ENCODE measurements at places on chromosomes 5 and 9. TPM values are rescaled to one million over a fixed set of nuclear protein-coding genes. Genes with fewer than 3 reads are reported as not detected.

Gene LCN15
- not detected for polyA plus RNA-seq

GRCh38 chr5:106964132-106964531 is 706.6 kb downstream of the EFNA5 start:
- no peak for DNase-seq

DNA sequence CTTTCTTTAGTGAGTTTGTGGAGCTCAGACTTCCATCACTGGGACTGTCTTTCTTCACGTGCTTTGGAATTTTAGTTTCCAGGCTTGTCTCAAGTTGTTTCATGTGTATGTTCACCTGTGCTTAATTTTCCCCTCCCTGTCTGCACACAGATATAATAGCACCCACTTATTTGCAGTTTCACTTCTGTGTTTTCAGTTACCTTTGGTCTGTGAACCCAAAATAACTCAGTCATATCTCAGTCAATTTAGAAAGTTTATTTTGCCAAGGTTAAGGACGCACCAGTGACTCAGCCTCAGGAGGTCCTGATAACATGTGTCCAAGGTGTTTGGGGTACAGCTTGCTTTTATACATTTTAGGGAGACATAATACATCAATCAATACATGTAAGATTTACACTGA is 330.4 kb downstream of the ICE1 start:
- DNase-seq: no peak

DNA sequence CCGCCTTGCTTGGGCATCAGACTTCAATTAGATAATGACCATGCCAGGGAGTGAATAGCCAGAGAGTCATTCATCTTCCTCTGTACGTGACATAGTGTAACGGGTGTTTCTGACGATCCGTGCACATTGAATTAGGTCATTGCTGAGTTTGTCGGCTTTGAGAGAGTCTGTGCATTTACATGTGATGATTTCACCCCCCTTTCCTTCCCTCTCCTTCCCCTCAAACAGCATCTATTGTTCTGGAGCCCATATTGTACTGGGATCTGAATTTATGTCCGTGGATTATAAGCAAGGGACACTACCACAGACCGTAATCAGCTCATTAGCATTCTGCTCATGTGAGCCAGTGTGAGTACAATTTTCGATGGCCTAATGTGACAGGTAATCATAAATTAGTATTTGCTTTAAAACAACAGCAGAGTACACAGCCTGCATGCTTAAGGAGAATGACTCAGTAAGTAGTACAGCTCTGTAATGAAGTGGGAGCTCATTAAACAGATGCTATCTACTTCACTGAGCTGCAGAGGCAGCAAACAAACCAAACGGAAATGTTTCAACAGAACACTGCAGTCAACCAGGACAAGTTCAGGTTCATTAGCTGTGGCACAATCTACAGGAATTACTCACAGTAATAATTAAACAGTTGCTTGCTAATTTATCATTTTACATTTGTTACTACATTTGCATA is 302.1 kb downstream of the CSNK1G3 start:
- DNase-seq: peak; percentile 25

DNA sequence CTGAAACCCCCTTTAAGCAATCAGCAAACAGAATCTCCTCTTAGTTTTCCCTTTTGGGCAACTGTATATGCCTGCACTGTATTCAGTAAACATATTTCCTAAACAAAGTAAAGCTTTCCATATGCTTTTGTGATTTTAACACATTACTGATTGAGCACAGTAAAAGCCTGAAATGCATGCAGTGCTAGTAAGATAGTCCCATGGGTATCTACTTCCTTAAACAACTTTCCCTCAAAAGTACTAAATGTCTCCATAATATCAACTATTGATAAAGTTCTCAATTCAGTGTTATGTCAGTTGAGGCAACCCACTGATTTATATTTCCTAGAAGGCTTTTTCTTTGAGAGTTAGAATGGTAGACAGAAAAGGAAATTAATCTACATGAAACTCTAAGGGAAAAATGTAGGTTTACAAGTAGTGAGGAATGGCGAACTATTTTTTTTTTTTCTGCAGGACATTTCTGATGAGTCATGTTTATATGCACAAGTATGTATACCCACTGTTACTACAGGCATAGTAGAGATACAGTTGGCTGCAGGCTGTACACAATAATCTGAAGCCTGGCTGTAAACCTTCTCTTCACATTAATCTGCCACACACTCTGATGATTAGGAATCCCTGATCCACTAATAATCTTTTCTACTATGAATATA is 31.2 kb upstream of the CEP120 start:
- peak; percentile 61 for DNase-seq

DNA sequence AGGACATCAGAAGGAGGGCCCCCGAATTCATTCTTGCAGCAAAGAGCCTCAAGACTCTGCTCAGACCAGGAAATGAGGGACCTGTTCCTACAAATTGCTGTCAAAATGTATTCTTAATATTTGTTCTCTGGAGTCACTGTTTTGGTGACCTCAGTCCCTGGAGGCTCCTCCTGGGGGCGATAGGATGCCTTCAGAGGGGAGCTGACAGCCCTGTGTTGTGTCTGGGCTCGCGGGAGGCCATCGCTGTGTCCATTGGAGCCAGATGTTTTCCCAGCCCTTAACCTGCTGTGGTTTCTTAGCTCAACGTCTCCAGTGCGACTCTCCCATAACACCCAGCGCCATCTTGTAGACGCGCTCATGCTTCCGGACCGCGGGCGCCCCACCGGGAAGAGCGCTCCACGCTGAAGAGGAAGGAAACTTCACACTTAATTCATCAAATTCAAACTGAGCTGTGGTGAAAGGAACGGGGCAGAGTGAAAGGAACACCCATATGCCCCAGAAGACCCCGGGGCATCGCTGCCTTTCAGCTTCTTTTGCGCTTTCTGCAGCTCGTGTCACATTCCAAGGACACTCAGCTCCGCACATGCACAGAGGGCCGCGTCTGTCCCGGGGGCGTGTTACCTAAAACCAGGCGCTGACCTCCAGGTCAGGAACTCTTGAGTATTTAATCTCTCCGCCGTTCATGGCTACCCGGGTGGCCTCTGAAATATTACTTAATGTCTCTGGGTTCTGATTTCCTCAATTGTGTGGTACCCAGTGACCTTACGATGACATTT is 112.3 kb upstream of the GDNF start:
- no peak for DNase-seq

- no peak for DNase-seq
Measured at GRCh38 chr9:12613071-12613470, 80.1 kb upstream of the TYRP1 start.

- peak; percentile 95 for DNase-seq
Measured at GRCh38 chr5:14165375-14166106, 22.4 kb downstream of the TRIO start.

Gene DIRAS2
- not detected for polyA plus RNA-seq

DNA sequence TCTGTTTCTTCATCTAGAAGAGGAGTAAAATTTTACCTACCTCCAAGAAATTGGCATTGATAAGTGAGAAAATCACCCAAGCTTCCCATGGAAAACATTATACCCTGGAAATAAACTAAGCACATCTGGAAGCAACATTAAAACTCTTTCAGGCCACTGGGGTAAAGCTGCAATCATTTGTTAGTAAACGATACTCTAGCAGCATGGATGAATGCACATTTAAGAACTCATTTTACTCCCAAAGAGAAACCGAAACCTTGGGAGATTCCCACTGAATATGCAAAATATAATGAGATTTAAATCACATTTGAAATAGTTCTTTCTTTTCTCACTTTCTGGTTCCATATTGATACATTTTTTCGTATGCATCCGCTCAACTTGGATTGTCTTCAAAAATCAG is 467.5 kb downstream of the EFNA5 start:
- no peak for DNase-seq

DNA sequence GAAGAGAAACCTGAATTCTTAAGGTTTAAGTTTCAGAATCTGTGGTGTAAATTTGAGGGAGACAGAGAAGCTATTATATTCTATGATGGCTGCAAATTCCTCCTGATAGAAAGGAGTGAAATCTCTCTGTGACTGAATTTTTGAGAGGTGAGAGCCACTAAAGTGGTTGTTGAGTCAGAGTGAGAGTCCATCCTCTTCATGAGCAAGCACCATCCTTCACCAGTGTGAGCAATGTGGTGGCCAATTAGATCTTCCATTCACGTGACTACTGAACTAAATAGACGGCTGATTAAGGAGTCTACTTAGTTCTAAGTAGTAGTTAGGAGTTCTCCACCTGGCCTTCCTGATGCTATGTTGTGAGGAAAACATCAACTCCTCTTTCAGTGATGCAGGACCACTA is 147.8 kb upstream of the CCNH start:
- DNase-seq: no peak

DNA sequence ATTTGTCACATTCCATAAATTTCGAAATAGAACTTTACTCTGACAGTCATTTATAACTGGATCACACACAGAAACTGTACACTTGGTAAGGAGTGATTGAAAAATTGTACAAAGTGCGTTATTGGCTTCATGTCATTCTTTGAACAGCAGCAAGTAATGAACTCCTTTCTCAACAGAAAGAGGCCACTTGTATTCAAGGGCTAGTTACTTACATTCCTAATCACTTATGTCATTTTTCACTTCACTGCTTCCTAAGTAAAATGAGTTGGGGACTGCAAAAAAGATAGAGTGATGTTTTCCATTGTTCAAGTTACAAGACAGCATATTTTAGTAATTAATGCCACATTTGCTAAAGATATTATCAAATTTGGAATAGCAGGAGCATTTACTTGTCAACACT is 893.2 kb downstream of the DTWD2 start:
- no peak for DNase-seq

GRCh38 chr9:120689860-120690259 is 24.4 kb downstream of the MEGF9 start:
- DNase-seq: peak; percentile 46

Gene CDX1
- polyA plus RNA-seq: 0.22 TPM

Gene CD274
- 17.4 TPM for polyA plus RNA-seq

Measured in IMR-90 (cell line).